ENCODE measurements at places on chromosomes 7 and 10. TPM values are rescaled to one million over a fixed set of nuclear protein-coding genes. Genes with fewer than 3 reads are reported as not detected.

CCL24 gene
- total RNA-seq: not detected

PAX2 gene
- not detected for total RNA-seq

KAZALD1 gene
- 0.19 TPM for total RNA-seq

TMEM139 gene
- not detected for total RNA-seq

STX1A gene
- total RNA-seq: 25.0 TPM

COL26A1 gene
- 0.05 TPM for total RNA-seq

H2BK1 gene
- not detected for total RNA-seq

ST8SIA6 gene
- 0.33 TPM for total RNA-seq

VGF gene
- not detected for total RNA-seq

PDZD8 gene
- 25.4 TPM for total RNA-seq

TCERG1L gene
- not detected for total RNA-seq

LRRC18 gene
- total RNA-seq: not detected

SCART1 gene
- 1.1 TPM for total RNA-seq

SDK1 gene
- 0.05 TPM for total RNA-seq

NPC1L1 gene
- not detected for total RNA-seq

SLC16A9 gene
- total RNA-seq: 1.1 TPM

SLC18A2 gene
- total RNA-seq: 0.18 TPM
